ENCODE measurements at places on chromosomes 5 and 9.

DNA sequence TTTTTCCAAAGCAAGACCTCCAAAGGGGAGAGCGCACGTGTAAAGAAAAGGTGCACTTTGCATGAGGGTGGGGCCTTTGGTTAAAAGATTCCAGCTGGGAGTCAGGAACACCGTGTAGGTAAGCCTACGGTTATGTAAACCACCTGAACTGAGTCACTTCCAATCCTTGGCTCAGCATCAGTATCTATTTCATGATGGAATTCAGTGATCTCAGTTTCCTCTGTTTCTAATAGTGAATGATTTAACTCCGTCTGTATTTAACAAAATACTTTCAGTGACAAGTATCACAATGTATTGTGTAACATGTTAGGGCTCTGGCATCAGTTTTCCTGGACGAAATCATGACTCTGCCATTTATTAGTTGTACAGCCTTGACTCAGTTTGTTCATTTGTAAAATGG lies 1.3 kb upstream of the SVEP1 start:
- DNase-seq, result no peak

- no peak for DNase-seq
These were observed 20.9 kb upstream of the LURAP1L start for GRCh38 chr9:12753931-12754330.

- DNase-seq, result no peak
These were observed 151.4 kb downstream of the TLE1 start for GRCh38 chr9:81537964-81538363.

DNA sequence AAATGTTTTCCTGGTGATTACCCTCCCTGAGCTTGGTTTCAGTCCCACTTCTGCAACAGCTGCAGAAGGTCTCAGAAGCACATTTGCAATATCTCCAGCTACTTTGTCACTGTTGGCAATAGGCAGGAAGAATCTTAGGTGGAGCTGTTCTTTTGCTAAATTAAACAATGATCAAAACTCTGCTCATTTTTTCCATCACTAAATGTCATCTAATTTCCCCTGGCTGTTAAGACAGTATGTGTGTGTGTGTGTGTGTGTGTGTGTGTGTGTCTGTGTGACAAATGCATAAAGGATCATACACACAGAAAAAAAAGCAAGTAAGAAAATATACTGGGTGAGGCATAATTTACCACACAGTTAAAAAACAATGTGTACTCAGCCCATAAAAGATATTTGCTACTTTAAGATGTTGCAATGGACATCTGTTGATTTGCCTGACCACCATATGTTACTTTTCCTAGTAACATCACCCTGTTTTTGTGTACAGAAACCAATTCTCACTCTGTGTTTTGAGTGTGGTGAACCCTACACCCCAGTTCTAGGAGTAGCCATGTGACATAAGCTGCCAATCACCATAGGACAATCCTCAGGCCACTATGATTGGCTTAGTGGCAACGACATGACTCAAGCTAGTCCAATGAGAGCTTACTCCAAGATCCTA lies 572.6 kb upstream of the CLINT1 start:
- no peak for DNase-seq

- no peak for DNase-seq
These were observed 78.2 kb downstream of the GCNT1 start for GRCh38 chr9:76537150-76537646.

DNA sequence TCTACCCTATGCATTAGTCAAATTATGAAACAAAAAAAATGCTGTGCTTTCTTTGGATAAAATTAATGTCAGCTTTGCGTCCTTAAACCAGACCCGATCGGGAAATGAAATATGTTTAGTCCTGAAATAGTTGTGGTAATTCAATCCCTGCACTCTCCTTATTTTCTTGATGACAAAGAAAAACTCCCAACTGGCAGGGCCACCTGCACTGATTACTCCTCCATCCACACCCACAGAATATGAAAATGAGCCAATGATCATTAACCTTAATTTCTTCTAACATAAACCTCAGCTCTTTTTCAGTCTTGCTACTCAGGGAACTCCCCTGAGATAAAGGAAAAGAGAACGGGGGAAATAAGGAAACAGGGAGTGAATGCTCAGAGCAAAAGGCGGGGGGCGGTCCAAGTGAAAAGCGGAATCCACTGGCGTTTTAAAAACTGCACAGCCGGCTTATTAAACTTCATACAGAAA lies 245.3 kb downstream of the BNC2 start:
- no peak for DNase-seq

DNA sequence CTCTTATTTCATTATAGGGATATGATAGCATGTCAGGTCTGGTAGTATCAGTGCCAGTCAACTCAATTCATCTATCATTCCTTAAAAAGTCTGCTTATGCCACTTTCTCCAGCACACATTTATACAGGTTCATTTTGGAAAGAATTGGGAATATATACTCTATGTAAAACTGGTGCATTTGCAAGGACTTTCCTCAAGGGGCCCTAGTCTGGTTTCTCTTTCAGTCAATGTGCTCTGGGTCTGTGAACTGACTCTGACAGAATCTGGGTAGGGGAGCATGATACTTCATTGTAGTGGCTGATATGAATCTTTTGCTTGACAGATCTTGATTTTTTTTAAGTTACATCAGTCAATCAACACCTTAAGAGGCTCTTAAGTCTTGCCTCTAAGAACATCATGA lies 313.9 kb downstream of the HTR1A start:
- DNase-seq, result no peak

DNA sequence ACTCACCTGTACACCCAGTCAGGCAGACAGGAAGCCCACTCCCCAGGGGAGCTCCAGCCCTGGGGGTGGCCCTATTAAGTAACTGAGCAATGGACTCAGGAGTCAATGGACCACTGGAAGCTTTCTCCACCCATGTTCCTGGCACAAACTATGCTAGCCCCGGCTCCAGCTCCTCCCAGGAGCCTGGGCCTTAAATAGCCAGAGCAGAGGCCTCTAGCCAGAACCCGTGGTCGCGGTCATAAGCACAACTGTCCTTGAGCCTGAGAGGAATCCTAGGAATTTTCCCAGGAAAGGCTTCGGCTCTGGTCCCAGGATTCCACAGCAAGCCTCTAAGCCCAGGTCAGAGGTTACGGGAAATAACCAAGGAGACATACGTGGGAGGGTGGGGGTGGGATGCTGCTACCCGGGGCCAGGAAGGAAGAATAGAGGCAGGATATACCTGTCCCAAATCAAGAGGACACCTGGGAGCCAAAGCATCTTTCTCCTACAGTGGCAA lies 5.5 kb downstream of the SEPTIN8 start:
- DNase-seq, result no peak

GRCh38 chr5:1687301-1687970 lies 112.2 kb downstream of the MRPL36 start:
- DNase-seq, result no peak

DNA sequence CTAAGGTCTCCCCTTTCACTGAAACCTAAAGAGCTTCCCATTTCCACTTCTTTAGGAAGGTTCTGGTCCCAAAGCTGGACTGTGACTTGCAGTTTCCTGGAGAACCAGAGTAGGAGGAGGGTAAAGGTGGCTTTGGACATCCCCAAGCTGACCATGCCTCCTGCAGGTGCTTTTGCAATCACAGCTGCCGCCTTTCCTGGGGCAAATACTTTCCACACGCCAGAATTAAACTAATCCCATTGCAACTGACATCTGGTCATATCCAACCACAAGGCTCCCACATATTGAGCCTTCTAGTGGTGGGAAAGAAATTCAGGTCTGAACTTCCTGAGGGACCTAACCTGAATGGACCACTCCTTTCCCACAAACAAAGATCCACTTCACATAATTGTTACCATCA lies 92.7 kb downstream of the NRG2 start:
- no peak for DNase-seq

GRCh38 chr9:96006961-96007360 lies 131.5 kb downstream of the ERCC6L2 start:
- no peak for DNase-seq

- DNase-seq, result no peak
These were observed 194.0 kb upstream of the TUT7 start for GRCh38 chr9:86548220-86548619.

GRCh38 chr5:76601470-76601869 lies 21.7 kb downstream of the F2RL2 start:
- DNase-seq, result no peak

- DNase-seq, result peak; percentile 47
These were observed at the start of gene GBGT1 for GRCh38 chr9:133163504-133164172. Gene GBGT1 (minus strand): TSS chr9:133163914. CDS start chr9:133162412, 1,502 bp downstream.

DNA sequence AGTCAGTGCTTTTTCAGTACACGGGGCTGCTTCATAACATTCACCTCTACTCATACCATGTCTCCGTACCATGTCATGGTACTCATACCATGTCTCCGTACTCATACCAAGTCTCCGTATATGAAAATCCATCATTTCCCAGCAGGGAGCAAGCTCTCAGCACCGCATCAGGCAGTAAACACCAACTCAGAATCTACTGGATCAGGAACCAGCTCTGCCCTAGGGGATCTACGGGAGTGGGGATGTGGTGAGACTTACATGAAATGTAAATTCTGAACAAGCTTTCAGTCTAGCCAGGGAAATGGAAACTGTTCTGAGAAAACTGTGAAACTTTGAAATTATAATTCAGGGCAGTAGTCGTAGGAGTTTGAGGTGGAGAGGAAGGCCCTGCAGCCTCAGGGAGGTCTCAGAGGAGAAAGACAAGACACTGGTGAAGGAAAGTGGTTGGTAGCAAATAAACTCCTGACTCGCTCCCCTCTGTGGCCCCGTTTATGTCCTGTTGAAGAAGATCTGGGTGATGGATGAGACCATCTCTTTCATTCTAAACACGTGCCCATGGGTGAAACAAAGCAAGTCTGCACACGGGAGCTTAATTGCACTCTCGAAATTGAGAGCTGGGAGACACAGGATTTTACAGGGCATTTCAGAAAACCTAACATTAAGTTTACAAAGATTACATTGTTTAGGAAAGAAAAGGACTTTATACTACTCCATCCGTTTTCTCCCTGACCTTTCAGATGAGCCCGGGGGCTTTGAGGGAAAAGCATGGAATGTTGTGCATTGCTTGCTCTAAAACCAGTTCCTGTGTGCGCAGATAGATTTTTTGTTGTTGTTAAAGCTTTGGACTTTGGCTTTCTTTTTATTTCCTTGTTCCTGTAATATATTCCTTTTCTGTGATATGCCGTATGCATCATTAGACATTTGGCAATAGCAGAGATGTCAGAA lies 26.8 kb downstream of the ACTBL2 start:
- no peak for DNase-seq

DNA sequence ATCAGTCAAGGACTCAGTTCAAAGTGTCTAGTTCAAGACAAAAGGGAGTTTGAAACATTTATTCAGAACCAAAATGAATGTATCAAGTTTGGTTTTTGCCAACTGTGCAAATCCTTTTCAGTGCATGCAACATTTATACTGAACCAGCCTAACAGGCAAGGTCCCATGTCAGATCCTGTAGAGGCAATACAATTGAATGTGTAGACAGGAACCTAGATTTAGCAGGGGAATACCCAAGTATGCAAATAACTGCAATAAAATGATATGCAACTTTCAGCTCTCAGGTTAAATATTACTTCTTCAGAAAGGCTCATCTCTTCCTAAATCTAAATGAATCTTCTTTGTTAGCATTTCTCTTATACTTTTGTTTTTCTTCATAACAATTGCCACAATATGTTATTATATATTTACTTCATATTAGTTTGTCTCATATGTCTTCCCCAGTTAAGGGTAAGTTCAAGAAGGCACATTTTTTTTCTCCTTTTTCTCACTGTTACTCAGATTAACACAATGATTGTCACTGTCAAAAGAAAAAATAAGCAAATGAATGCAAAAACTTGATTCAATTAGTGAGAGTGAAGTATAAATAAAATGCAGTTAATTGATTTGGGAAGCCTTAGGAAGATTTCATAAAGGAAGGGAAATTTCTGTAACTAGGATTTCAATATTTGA lies 163.9 kb upstream of the RASA1 start:
- no peak for DNase-seq

GRCh38 chr5:175920231-175920811 lies 47.8 kb downstream of the THOC3 start:
- no peak for DNase-seq

DNA sequence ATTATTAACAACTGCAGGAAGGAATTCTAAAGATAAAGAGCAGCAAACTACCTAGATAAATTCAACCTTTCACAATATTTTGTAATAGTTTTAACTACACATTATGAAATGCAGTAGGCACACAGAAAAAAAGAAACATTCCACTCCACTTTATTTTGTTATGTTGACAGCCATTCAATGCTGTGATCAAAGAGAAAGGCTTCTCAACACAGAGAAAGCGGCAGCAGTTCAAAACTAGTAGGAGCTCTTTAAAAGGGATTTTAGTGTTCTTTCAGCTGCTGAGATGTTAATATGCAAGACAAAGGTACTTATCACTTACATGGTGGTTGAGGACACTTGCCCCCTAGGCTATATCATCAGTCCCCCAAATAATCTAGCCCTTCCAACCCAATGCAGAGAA lies 11.6 kb downstream of the CEMIP2 start:
- DNase-seq, result no peak

DNA sequence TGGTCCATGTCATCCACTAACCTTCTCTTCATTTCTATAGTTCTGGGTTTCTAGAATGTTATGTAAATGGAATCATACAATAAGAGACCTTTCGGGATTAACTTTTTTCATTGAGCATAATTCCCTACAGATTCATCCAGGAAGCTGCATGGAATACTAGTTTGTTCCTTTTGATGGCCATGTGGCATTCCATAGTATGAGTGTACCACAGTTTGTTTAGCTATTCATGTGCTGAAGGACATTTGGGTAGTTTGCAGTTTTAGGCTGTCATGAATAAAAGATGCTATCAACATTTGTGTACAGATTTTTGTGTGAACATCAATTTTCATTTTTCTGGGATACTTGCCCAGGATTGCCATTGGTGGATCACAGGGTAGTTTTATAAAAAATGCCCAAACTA lies 6.8 kb upstream of the SPTLC1 start:
- DNase-seq, result no peak

DNA sequence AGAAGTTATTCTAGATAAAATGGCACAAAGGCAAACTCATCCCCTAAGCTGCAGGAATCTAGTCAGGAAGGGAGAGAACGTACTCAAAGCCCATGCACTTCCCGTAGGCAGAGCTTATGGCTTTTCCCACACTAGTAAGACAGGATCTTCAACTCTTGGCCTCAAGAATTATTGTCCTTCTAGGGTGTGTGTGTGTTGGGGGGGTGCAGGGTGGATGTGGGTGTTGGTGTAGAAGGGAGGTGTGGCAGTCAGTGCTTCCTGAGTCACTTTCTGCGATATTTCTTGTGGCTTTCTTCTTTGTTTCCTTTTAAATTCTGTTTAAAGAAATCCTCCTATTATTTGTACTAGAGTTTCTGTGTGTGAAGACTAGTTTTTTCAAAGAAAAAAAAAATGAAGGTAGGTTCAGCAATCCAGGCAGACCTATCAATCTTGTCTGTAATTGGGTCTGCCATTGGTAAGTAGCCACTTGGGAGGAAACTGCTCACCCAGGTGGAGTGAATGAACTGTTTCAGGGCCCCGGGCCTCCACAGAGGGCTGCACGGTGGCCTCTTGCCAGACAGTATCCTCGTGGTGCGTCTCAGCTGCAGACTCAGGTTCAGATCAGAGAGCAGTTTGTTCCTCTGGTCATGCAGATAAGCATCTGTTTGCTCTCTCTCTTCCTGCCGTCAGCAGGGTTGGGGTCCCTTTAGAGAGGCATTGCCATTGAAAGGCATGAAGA lies 131.9 kb downstream of the NPR3 start:
- no peak for DNase-seq

Data from activated T-cell treated with anti-CD3 and anti-CD28 coated beads, Interleukin-2, amount 50 U/mL, for 48 hours (primary cell).